NCI-H526 (cell line): ENCODE measurements at places on chromosomes 13 and 19.

DNA sequence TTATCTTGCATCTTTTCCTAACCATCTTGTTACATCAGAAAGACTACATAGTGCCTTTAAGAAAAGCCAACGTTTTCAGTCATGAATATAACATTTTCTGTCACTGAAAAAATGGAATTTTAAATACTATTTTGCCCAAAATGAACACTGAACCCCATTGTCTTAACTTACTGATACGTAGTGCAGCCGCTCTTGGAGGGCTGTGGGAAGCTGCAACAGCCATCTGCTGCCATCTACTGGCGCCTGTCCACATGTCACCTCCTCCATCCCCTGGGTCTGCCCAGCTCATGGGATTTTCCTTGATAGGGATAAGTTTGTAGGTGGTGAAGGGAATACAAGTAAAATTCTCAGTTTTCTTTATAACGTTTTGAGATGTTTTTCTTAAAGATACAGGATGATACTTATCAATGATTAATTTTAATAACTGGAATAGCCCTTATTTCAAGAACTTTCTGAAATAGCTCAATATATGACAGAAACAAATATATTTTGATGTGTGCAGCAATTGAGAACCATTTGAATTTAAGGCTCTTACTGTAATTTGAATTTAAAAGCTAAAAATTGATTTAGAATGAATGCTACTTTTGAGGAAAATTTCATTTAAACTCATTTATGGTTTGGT lies 73.7 kb downstream of the GGACT start:
- DNase-seq, result peak; percentile 87

DNA sequence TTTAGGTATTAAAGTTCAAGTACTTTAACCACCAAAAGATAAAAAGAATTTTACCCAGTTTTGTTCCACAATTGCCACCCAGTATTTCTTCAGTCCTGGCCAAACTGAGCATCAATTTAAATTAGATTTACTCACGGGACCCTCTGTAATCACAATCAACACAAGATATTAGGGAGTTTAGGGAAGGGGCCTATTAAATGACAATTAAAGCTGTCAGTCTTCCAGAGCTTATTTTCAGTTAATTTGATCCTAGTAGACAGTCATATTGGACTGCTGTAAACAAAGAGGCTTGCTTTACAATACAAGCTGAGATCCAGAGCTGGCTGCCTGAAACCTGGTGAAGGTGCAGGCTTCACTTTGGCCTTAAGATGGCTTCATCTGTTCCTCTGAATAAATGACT lies 321.2 kb upstream of the NBEA start:
- DNase-seq, result no peak

- DNase-seq, result no peak
These were observed 1419.4 kb upstream of the SPRY2 start for GRCh38 chr13:81760316-81760715.

DNA sequence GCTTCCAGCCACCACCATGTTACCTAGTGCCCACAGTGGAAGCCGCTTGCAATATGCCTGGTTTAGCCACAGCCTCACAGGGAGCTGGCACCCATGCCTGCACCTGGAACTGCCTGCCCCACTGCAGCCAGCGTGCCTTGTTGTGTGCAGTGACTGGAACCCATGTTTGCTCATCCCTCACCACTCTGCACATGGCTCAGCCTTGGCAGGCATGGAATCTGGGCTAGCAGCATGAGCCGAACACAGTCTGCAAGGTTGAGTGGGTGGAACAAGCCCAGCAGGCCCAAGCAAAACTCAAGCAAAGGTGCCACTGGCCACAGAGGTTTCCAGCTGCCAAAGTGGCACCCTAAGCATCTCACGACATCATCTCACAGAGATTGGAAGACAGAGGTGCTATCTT lies 269.5 kb downstream of the PCDH20 start:
- DNase-seq, result no peak

- peak; percentile 31 for DNase-seq
These were observed 823 bp downstream of the TLE5 start for GRCh38 chr19:3061182-3062161.

DNA sequence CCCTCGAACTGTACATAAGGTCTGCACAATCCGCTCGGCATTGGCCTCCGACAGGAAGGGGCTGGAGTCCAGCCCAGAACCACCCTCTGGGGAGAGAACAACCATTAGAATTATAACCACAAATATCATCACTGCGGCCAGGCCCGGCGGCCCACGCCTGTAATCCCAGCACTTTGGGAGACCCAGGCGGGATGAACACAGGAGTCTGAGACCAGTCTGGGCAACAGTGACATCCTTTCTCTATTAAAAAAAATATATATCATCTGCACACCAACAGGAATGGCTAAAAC lies 11.4 kb downstream of the COQ8B start:
- no peak for DNase-seq
